ENCODE measurements at places on chromosomes 1 and 21.

DNA sequence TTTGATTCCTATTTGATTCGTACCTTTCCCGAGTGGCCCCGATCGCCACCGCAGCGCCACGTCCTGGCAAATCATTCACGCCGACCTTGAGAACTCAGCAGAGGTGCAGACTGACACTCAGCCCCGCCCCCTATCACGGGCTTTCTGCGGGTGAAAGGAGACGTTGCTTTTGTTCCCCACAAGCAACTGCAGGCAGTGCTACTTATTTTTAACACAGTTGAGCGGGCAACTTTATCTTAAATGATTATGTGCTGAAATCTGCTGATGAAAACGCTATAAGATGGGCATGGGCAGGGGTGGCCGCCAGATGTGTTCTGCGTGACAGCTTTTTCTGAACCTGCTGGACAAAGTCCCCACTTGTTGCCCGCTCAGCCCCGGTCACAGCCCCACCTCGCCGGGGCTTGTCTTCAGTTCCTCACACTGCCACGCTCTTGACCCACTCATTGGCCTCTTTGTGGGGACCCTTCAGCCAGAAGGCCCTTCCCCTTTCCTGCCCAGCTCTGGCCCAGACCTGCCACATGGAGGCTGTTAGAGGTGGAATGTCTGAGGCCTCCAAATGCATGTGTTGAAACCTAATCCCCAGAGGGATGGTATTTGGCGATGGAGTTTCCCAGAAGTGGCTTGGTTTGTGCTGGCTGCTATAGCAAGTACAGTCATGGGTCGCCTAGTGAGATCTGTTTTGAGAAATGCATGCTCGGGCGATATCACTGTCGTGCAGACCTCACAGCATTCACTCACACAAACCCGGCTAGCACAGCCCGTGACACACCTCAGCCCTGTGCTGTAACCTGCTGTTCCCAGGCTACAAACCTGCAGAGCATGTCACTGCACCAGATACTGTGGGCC lies 15.7 kb upstream of the PDXK start:
- no peak for DNase-seq

DNA sequence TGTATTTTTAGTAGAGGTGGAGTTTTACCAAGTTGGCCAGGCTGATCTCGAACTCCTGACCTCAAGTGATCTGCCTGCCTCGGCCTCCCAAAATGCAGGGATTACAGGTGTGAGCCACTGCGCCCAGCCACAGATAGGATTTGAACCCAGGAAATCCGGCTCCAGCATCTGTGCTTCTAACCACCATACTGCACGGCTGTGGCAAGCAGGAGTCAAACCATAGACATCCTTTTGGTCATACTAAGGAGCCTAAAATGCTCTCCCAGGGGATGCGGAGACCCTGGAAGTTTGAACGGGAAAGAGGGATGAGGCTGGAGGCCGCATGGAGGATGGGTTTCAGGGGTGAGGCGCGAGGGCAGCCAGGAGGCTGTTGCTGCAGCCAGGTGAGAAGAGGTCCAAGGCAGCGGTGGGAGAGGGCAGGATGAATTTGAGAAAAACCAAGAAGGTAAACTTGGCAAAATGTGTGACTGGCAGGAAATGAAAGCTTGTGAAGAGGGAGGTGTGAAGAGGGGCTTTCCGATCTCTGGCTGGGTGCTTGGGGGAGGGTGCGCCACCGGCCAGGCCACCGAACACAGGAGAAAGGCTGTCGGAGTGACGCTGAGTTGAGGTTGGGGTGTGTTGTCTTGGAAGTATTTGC lies 24.0 kb upstream of the CDK18 start:
- DNase-seq: no peak

GRCh38 chr1:47593013-47593568 lies 155.2 kb downstream of the FOXD2 start:
- no peak for DNase-seq

GRCh38 chr1:218345673-218346390 lies 696 bp downstream of the TGFB2 start:
- no peak for DNase-seq

GRCh38 chr1:10835822-10836421 lies 39.5 kb upstream of the CASZ1 start:
- DNase-seq: no peak

GRCh38 chr1:226308166-226308722 lies 720 bp downstream of the LIN9 start:
- DNase-seq: no peak

- no peak for DNase-seq
Observed at GRCh38 chr1:174874331-174875053, 125.3 kb upstream of the CACYBP start.

- no peak for DNase-seq
Observed at GRCh38 chr21:38246511-38246910, 10.3 kb upstream of the KCNJ15 start.

GRCh38 chr1:95193591-95193990 lies 40.4 kb upstream of the RWDD3 start:
- no peak for DNase-seq

- peak; percentile 63 for DNase-seq
Observed at GRCh38 chr1:28537457-28538199, 15.3 kb upstream of the TRNAU1AP start.

GRCh38 chr1:7589774-7590425 lies 181.2 kb upstream of the VAMP3 start:
- no peak for DNase-seq

- no peak for DNase-seq
Observed at GRCh38 chr1:55610203-55610602, 395.0 kb upstream of the USP24 start.
